Prostate gland (tissue), 2 donors: ENCODE measurements at places on chromosomes 13 and 19. TPM values are rescaled to one million over a fixed set of nuclear protein-coding genes. Genes with fewer than 3 reads are reported as not detected.
A peak's percentile ranks its signal among the peaks of the same experiment; 100 is the strongest.

- no peak for DNase-seq
Measured at GRCh38 chr19:5903056-5903623, 450 bp downstream of the NDUFA11 start.

WDR87 gene
- 2.0 TPM for total RNA-seq

- DNase-seq, result no peak
Measured at GRCh38 chr19:42628411-42629140, 33.9 kb upstream of the CEACAM8 start.

BCL2L12 gene
- total RNA-seq, result 11.6 TPM

- no peak for DNase-seq
Measured at GRCh38 chr13:21796775-21797514, 126.1 kb downstream of the FGF9 start.

DNA sequence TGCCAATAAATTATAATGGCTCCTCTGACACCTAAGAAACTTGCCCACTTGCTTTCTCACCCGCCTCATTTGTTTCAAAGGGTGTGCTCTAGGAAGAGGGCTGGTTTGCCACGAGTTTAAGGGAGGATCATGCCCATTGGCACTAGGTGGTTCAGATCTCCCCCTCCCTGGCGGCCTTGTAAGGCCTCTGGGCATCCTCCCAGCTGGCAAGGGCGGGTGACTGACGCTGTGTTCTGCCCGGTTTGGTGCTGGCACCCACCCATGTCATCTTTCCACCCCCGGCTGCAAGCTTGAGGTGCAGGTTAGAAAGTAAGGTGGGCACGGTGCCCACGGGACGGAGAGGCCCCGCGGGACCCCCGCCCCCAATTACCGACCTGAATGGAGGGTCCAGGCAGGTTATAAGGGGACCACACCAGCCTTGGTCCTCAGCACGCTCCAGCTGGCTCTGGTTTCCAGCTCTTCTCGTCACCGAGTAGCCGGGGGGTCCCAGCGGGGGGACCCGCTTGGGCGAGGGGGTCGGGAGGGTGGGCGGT is 90.4 kb downstream of the PTPRS start:
- peak; percentile 87 for DNase-seq

ZNF729 gene
- total RNA-seq, result not detected

- DNase-seq, result no peak
Measured at GRCh38 chr13:50715402-50716146, 127.9 kb downstream of the DLEU7 start.
